ENCODE measurements at places on chromosomes 1 and 21.

DNA sequence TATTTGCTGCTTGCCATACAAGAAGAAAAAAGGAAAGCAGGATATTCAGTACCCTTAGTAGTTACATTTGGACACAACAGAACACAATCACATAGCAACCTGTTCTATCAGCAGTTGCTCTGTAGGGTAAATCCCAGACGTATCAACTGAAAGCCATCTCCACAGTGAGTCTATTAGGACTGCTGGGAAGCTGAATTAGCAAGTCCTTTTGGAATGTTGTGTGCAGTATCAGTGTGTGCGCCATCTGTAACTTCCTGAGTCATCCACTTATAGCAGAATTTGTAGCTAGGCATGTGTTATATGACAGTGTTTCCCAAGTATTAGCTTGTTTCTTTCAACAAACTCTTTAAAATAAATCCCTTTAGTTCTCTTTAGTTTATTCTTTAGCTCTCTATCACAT, 21.3 kb downstream of the CCDC30 start:
- DNase-seq = no peak

DNA sequence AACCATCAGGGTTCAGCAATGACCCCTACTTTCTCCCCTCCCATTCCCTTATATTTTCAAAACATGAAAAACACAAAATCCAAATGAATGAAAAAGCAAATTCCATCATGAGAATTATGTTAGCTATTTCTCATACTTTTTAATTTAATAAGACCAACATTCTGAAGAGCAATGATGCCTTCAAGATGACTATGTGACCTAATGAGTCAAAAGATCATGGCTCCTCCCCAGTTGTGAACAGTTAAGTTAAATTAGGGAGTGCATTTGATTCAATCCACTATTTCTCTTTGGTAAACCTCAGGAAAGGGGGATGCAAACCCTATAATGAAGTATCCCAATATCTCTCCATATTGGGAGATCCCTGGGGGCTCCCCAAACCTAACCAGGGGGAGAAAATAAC, 36.5 kb downstream of the PUM1 start:
- no peak for DNase-seq

DNA sequence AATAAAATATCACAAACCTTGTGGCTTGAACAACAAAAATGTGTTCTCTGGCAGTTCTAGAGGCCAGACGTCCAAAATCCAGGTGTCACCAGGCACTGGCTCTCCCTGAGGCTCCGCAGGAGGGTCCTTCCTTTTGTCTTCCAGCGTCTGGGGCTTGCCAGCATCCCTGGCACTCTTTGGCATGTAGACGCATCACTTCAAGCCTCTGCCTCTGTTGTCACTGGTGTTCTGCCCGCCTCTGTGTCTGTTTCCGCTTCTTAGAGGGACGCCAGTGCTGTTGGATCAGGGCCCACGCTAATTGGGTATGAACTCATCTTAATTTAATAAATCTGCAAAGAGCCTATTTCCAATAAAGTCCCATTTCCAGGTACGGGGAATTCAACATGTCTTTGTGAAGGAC, 273.7 kb upstream of the C1orf174 start:
- no peak for DNase-seq

DNA sequence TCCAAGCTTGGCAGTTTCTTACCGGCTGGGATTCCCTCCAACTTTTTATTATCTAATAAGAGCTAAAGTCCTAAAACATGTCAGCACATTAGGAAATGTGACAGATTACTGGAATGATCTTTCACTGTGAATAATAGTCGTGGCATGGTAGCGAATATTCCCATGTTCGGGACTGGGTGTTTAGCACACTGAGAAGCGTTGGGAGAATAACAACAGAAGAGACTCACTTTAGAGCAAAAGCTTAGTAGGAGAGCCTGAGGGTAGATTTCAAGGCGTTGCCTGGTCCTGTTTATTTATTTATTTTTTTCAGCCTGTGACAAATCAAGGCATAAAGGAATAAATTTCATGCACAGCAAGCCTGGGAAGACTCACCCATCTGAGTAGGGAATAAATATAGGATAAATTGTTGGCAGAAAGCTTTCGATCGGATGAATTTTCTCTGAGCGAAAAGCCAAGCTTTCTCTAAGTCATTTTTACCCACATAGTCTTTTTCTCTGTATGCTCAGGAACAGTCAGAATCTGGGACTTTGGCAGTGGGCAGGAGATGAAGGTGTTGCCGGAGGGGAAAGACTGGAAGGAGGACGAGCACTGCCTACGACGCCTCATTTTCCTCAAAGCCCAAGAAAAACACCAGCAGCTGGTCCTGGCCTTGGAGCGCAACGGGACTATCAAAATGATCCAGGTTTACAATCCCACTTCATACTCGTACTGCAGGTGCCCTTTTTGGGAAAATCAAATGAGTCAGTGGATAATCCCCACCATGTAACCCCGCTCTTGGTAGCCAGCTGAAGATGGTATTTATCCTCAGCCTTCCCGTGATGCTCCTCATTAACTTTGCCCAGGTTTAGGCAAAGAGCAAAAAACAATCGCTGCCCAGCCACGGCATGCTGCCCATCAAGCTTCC, 97.2 kb downstream of the WDR64 start:
- no peak for DNase-seq

DNA sequence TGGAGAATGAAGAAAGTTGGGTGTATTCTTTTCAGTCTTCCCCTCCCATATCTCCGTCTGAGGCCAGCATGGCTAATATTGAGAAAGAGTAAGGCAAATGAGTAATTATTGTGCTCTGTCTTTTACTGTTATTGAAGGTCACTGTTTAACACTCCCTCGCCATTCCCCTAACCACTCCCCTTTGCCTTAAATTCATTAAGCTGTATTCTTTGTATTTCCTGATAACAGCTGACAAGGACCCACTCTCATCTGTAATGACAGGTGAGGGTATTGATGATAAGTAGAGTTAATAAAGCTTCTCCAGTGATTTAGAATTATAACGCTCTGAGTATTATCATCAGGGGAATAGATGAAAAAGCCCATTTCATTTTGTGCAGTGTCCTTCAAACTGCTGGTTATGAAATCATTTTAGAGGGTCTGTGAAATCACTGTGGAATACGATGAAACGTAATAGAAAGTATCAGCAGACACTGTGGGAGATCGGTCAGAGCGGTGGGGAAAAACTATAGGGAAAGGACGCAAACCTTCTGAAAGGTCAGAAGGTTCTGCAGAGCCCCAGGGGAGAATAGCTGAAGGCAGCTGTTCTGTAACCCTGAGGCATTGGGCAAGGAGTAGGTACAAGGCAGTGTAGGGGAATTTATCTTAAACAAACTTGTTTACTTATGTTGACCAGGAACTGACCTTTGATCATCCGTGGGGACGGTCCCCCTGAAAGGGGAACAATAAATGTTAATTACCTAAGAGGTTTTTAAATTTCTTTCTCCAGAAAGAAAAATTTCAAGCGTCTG, 46.3 kb upstream of the CACYBP start:
- DNase-seq = no peak

DNA sequence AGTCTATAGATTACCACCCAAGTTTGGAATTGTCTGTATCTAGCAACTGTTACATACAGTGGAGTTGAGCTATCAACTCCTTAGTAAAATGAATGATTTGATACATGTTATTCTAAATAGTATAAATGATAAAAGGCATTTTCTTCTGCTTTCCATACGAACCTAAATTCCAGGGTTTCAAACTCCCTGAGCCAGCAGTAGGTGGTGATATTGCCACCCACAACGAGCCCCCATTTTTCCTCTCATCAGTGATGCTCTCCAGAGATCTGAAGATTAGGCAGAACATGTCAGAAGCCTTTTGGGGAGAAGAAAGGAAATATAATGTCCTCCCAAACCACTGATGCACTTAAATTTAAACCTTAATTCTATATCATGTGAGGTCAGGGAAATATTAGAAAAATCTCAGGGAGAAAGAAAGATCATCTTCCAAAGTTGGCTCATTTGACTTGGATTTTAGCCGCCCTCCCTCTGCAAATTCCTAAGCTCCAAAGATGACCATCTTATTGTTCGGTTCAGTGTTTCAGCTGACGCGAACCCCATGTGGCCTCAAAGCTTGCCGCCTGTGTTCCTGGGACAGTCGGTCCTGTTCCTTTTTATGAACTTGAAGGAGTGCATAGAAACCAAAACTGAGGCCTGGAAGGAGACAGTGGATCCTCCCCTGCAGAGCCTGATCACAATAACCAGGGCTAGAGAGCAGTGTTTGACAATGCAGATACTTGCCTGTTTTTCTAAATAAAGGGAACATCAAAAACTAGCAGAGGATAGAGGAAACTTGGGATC, 2.3 kb downstream of the EVA1C start:
- no peak for DNase-seq

- no peak for DNase-seq
Measured at GRCh38 chr1:184854036-184854435, 99.4 kb upstream of the EDEM3 start.

DNA sequence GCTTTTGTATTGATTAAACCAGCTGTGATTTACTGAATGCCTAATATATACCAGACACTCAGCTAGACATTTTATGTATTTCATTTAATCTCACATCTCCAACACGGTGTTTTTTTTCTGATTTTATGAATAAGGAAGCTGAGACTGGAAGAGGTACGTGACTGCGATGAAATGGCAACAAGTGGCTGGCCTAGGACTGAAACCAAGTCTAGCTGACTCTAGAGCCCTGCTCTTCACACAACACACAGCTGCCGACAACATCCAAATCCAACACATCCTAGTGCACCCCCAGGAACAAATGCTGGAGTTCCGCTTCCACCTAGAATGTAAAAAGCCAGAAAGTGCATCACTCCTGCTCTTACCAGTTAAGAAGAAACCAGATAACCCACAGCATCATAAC, 10.7 kb upstream of the TOMM20 start:
- no peak for DNase-seq

DNA sequence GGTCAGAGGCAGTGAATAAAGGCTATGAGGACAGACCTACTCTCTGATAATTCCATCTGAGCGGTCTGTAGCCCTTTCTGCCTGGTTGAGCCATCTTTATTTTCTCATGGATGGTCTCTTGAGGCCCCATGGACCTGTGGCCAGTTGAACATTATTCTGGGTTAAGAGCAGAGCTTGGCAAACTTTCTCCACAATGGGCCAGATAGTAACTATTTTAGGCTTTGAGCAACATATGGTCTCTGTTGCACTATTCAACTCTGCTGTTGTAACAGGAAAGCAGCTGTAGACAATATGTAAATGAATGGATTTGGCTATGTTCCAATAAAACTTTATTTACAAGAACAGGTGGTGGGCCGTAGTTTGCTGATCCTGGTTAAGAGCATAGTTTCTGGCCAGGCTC, 62.7 kb downstream of the KAZN start:
- no peak for DNase-seq

DNA sequence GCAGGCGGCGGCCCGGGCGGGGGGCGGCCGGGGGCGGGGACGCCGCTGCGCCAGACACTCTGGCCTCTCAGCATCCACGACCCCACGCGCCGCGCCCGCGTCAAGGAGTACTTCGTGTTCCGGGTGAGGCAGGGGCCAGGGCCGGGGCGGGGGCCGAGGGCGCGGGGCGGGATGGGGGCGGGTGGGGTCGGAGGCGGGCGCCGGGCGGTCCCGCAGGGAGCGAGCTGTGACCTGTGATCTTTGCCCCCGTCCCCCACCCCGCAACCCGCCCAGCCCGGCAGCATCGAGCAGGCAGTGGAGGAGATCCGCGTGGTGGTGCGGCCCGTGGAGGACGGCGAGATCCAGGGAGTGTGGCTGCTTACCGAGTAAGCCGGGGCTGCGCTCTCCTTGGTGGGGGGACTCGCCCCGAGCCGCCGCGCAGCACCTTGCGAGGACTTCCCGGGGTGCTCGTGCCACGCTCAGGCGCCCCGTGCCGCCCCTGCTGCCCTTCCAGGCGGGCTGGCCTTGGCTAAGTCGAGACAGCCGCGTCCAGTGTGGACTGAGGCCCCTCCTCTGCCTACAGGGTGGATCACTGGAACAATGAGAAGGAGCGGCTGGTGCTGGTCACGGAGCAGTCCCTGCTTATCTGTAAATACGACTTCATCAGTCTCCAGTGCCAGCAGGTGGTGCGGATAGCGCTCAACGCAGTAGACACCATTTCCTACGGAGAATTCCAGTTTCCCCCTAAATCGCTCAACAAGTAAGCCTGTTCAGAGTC, 514 bp downstream of the TPRG1L start:
- no peak for DNase-seq

- DNase-seq = no peak
Measured at GRCh38 chr1:101323535-101323934, 86.7 kb downstream of the S1PR1 start.

GRCh38 chr1:84598846-84599741, 24.9 kb upstream of the CTBS start:
- no peak for DNase-seq

GRCh38 chr1:189751311-189751710, 726.4 kb downstream of the BRINP3 start:
- DNase-seq = no peak

GRCh38 chr1:54743416-54744226, 20.7 kb downstream of the PARS2 start:
- DNase-seq = no peak

DNA sequence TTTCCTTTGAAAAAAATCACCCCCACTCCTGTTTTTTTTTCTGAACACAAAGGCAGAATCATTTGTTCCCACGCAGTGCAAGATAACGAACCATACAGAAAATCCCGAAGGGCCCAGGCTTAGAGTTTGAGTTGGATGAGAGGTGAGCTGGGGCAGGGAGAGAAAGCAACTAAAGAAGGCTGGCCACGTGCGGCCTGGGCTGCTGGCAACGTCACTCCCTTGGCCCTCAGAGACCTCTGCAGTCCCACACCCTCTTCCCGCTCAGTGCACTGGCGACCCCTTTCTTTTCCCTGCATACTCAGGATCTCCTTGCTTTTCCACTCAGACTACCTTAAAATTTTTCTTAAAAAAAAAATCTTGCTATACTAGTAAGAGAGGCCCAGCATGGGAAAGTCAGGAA, 28.2 kb upstream of the CRNN start:
- no peak for DNase-seq

GRCh38 chr1:207001492-207002245, 30.9 kb downstream of the C1orf116 start:
- no peak for DNase-seq

- no peak for DNase-seq
Measured at GRCh38 chr1:151998611-151999362, 5.1 kb upstream of the S100A10 start.
